ENCODE measurements at places on chromosomes 13 and 19.

- no peak for DNase-seq
Measured at GRCh38 chr19:3328743-3329142, 37.6 kb upstream of the NFIC start.

- DNase-seq = no peak
Measured at GRCh38 chr19:17677002-17677401, 11.2 kb downstream of the UNC13A start.

DNA sequence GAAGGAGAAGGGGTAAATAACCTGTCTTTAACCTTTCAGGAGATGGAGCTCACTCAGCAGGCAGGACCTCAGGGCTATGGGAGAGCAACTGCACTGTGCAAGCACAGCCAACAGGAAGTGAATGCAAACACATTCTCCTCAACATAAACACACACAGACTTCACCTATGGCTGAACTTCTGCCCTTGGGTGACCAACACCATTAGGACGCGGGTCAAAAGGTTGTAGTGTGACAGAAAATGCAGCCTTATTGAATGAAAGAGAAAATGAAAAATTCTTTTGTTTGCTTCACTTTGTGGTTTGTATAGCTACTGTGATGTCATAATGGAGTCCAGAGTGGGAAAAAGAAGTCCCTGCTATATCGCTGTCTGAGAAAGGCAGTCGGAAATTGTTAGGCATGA, 323.0 kb downstream of the NDFIP2 start:
- DNase-seq = no peak

- peak; percentile 52 for DNase-seq
Measured at GRCh38 chr19:11624069-11624463, 26.8 kb downstream of the ZNF627 start.

- no peak for DNase-seq
Measured at GRCh38 chr19:52566121-52566520, 4.0 kb upstream of the ZNF701 start.

- DNase-seq = no peak
Measured at GRCh38 chr19:54319892-54320670, 7.1 kb upstream of the LILRA5 start.

GRCh38 chr19:32224371-32225244, 120.8 kb upstream of the ZNF507 start:
- DNase-seq = peak; percentile 42

GRCh38 chr13:111270126-111270525, 50.3 kb upstream of the TEX29 start:
- DNase-seq = no peak

DNA sequence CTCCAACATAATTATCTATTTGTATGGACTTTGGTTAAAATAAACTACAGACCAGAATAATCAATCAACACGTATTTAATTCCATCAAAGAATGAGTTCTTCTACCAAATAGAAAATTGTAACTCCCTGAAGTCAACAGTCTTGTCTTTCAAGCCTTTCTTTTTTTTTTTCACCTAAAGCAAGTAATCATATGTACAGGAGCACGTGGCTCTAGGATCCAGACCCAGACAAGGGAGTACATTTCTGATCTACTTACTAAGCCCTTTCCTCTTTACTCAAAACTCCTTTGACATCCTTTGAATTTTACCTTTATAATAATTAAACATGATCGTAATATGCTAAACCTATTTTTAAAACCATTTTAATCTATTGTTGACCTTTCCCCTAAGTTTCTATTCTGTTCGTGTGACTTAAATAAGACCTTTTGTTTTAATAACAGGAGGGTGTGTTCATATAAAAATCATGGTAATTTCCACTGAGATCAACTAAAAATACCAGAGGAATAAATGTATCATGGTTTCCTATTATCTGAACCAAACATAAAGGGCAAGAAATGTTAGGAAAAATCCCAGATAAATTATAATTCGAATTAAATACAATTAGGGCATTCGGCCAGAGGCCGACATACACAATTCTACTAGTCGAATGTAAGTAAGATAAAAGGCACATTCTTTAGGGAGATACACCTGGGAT, 1.7 kb downstream of the SLC7A1 start:
- no peak for DNase-seq

DNA sequence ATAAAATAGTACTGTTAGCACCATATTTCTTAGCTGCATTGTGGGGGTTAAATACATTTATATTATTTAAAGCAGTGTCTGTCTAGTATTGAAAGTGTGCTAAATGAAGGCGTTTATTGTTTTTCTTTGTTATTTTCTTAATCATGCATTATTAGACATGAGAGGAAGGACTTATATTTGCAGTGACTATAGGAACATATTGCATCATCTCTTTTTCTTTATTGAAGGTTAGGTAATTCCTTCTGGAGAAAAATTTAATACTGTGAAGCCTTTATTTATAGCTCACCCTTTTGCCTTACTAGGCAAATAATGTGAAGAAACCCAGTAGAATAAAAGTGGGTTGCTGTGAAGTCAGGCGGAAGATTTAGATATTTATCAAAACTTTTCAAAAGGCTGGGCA, 78.9 kb upstream of the ZNF420 start:
- DNase-seq = no peak

- peak; percentile 46 for DNase-seq
Measured at GRCh38 chr19:17234911-17235299, 8.9 kb downstream of the OCEL1 start.
